ENCODE measurements at places on chromosomes 4 and X. TPM values are rescaled to one million over a fixed set of nuclear protein-coding genes. Genes with fewer than 3 reads are reported as not detected.

- DNase-seq: no peak
Measured at GRCh38 chr4:149553959-149554520, 261.6 kb downstream of the IQCM start.

DNA sequence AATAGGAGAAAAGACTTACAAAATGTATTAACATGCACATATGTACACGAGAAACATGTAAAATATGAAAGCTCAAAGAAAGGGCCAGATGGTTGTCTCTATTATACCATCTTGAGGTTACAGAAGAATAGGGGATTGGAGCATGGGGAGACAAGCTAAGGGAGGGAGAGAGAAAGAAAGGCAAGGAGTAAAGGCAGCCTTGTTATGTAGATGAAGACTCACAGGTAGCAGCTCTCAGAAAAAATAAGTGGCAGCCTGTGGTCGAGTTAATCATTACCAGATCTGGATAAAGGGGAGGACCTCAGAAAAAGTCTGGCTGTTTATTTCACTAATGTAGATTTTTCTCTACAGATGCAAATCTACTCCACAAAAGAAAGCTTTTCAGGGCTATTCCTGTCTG is 26.6 kb upstream of the PPP1R2C start:
- no peak for DNase-seq

GRCh38 chr4:4677556-4678522 is 136.0 kb upstream of the STX18 start:
- no peak for DNase-seq

Gene VCX
- total RNA-seq: not detected

DNA sequence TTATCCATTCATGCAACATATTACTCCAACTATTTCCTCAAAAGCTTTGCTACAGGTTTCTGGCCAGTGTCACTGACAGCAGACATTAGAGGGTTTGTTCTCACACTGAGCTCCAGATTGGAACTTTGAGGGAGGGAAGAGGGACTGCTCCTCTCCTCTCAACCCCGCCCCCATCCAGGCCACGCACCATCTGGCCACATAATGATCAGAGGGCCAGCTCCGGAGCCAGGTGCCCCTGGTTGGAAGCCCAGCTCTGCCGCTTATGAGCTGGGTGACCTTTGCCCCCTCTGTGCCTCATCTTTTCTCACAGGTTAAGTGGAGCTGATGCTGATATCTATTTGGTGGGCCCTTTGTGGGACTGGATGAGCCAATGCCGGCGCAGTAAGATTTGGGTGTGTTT is 55.8 kb downstream of the C4orf50 start:
- no peak for DNase-seq

Gene AVPR2
- 3.2 TPM for total RNA-seq

Gene ZFX
- 33.4 TPM for total RNA-seq

DNA sequence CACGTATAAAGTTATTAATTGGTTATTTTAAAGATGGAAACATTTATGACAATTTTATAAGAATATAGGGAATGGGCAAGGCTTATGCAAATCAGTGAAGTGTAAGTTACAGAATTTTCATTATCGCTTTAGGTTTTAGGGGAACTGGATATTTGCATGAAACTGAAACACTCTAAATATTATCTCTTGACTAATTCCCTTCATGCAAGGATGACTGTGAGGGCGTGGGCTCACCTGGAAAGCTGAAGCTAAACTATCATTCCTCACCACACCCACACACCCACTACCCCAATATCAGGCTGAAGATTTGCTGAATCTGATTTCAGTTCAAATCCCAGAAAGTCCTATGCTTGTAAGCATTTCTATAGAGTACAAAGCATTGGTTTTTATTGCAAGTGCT is 81.7 kb upstream of the ARHGAP24 start:
- DNase-seq: no peak

DNA sequence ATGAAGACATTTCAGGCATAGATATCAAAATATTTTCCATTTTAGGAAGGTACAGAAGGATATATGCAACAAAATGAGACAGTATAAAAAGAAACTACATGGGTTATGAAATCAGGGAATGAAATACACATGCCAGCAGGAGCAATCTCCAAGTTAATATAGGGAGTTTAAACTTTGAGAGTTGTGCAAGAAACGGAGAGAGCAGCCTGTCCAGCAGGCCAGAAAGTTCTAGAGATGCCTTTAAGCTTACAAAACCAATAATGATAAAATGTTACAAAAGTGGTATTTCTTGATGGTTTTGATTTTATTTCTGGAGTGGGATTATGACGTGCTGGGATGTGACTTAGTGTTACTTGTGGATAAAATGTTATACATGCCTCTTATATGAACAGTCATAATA is 2047.9 kb downstream of the ARAP2 start:
- DNase-seq: no peak

DNA sequence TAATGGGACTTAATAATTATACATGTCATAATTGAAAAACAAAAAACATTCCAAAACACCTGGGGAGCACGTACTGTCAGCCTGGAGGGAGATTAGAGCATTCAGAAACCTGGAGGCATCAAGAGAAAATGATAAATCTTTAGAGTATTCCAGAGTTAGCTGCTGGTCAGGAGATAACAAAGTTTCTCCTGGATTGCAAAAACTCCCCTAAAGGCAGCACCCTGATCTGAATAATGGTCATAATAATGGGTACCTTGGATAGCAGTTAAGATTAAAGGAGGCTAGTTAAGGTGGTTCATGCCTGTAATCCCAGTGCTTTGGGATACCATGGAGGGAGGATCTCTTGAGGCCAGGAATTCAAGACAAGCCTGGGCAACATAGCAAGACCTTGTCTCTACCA is 15.9 kb upstream of the RAB40A start:
- no peak for DNase-seq

Gene FHIP1A
- 18.5 TPM for total RNA-seq

DNA sequence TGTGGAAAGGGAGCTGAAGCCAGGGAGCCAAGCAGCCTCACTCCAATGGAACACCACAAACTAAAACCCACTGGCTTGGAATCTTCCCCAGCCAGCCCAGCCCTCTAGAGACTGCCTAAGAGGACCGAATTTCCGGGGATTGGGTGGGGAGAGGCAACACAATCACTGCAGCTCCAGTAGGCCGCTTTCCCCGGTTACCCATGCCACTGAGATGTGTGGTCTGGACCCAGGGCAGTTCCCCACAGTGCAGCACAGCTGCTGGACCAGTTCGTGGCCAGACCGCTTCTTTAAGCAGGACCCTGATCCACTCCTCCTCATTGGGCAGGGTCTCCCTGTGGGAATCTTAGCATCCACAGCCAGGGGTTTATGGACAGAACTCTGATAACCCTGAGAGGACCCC is 91.9 kb upstream of the PAGE3 start:
- DNase-seq: no peak

GRCh38 chrX:21014326-21014725 is 359.9 kb upstream of the CNKSR2 start:
- DNase-seq: no peak

Gene FBXW7
- 55.9 TPM for total RNA-seq

Gene NKX3-2
- total RNA-seq: not detected

Gene PGAM4
- total RNA-seq: not detected

DNA sequence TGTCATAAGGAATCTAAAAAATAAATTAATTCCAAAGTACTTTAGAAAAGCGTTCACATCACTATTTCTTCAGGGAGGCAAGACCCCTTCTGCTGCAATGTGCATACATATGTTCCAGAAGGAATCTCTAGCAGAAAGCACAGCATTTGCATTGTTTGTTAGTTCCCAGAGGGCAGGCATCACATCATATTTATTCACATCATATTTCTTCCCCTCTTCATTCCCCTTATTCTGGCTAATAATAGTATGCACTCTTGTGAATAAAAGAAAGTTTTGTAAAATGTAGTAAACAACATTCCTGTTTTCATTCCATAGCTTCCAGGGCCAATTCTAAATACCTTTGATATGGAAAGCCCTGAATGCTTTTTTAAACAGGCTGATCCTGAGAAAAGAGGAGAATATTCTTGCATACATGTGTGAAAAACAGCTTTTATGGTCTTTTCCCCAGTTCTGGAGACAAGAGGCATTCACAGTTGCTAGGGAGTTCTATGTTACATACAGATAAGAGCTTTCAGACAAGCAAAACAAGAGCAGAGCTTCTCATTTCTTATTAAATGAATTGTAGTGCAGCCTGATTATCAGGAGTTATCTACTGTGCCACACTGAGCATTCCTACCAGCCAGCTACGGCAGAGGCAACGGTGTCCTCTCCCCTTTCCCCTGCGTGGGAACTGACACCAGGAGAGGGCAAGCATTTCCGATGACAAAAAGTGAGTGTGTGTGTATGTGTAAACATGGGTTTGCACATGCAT is 15.2 kb downstream of the GATB start:
- DNase-seq: no peak

DNA sequence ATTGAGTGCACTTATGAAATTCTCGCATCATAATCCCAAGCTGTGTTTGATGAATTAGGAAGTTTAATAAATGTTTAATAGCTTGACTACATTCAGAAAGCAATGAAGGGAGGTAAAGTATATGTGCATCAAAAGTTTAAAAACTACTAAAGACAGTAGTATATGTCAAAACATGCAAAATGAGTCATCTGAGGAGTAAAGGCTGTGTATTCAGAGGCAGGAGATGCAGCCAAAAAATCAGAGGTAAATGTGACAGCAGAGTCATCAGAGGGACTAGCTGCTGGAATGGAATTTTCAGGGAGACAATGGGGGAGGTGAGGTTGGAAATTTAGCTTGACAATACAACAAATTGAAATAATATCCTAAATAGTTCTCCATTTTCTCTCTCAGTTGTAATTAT is 127.0 kb upstream of the FUNDC1 start:
- no peak for DNase-seq

DNA sequence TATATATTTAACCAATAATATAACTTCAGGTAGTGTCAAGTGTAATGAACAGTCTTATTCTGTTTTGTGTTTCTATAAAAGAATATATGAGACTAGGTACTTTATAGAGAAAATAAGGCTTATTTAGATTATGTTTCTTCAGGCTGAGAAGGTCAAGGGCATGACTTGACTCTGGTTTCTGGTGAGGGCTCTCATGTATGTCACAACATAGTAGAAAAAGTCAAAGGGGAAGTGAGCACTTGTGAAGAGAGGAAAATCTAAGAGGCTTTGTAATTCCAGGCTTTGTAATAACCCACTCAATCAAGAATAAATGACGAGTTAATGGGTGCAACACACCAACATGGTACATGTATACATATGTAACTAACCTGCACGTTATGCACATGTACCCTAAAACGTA is 27.6 kb downstream of the PRR32 start:
- DNase-seq: no peak

DNA sequence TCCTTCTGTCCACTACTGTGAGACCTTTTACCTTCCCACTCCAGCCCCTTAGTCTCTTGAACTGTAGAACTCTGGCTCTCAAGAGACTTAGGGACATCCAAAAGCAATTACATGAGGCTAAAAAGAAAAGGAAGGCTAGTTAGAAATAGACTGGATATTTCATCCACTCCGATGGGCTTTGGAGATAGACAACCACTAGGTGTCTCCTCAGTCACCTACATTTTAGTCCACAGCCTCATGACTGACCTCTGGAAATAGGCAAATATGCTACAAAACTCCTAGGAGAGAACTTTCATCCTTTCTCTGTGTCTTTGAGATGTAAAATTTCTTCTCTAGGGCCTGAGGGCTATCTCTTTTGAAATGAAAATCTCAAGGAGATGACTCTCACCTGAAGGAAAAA is 45.1 kb upstream of the LAMP2 start:
- no peak for DNase-seq

- no peak for DNase-seq
Measured at GRCh38 chr4:145613566-145614232, 5.5 kb upstream of the MMAA start.

Gene ING2
- 6.5 TPM for total RNA-seq
